ENCODE measurements at places on chromosomes 12 and 14.

GRCh38 chr12:102169922-102170621, 27.6 kb downstream of the PMCH start:
- H3K36me3 ChIP-seq, result no peaks in the 10 kb centered on the region
- H3K4me1 ChIP-seq, result no peaks in the 10 kb centered on the region
- H3K27ac ChIP-seq, result no peak overlapping the region
- H3K27me3 ChIP-seq, result no peaks in the 10 kb centered on the region
- H3K4me3 ChIP-seq, result no peak overlapping the region

GRCh38 chr14:24279301-24280186, 8.1 kb upstream of the RABGGTA start:
- no peak overlapping the region for H3K4me3 ChIP-seq
- H3K36me3 ChIP-seq, result no peaks in the 10 kb centered on the region
- no peak overlapping the region for H3K27ac ChIP-seq
- peak; percentile 26 for DNase-seq
- peaks cover 38% of the 10 kb centered on the region for H3K4me1 ChIP-seq
- H3K27me3 ChIP-seq, result no peaks in the 10 kb centered on the region

DNA sequence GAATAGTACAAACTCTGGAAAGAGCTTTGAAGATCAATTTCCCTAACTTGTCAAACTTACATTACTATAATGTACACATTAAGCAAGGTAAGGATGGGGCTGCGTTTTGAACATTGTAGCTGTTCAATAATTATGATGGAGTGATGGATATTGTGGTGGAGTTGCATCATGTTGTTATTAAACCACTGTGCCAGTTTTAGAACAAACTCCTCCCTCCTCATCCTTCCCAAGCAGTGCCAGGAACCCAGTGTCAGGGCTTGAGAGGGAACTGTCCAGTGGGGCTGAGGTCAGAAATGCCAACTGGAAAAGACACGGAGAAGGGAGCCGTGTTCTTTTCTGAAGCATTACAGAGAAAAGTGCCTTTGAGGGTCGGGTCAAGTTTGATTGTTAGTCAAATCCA, 31.9 kb upstream of the PAPOLA start:
- no peak for DNase-seq
- no peak overlapping the region for H3K27ac ChIP-seq
- H3K27me3 ChIP-seq, result no peaks in the 10 kb centered on the region
- no peaks in the 10 kb centered on the region for H3K36me3 ChIP-seq
- no peaks in the 10 kb centered on the region for H3K4me1 ChIP-seq

- no peak for DNase-seq
- H3K4me3 ChIP-seq, result no peak overlapping the region
- no peaks in the 10 kb centered on the region for H3K4me1 ChIP-seq
- no peak overlapping the region for H3K27ac ChIP-seq
- H3K36me3 ChIP-seq, result no peaks in the 10 kb centered on the region
Observed at GRCh38 chr12:19744705-19745218, 305.5 kb downstream of the AEBP2 start.

DNA sequence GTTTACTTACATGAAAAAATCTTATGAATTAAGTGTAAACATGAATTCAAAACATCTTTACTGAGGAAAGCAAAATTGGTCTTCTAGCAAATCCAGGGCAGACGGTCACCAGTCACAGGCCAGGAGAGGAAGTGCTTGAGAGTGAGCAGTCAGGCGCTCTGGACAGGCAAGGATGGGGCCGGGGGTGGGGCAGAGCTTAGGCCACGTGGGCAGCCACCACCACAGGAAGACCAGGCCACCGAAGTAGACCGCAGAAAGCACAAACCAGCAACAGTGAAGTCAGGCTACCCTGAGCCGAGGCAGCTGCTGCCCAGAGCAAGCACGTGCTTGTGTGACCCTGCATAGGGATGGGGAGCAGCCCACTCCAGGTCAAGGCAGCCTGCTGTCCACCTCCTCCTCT, 33.5 kb downstream of the SLC6A12 start:
- no peak overlapping the region for H3K4me3 ChIP-seq
- no peak for DNase-seq
- no peaks in the 10 kb centered on the region for H3K27me3 ChIP-seq
- no peak overlapping the region for H3K27ac ChIP-seq
- H3K36me3 ChIP-seq, result no peaks in the 10 kb centered on the region

GRCh38 chr14:88468406-88468805, 82.9 kb downstream of the SPATA7 start:
- no peak for DNase-seq
- no peaks in the 10 kb centered on the region for H3K27me3 ChIP-seq
- no peaks in the 10 kb centered on the region for H3K4me1 ChIP-seq
- no peak overlapping the region for H3K4me3 ChIP-seq
- no peaks in the 10 kb centered on the region for H3K36me3 ChIP-seq

- no peak overlapping the region for H3K27ac ChIP-seq
- H3K27me3 ChIP-seq, result no peaks in the 10 kb centered on the region
- DNase-seq, result no peak
- H3K4me3 ChIP-seq, result no peak overlapping the region
Observed at GRCh38 chr12:31002999-31003398, 70.7 kb upstream of the DDX11 start.
